ENCODE measurements at places on chromosomes 1 and 21.

GRCh38 chr21:44790368-44790767 is 11.3 kb downstream of the UBE2G2 start:
- no peak overlapping the region for H3K4me3 ChIP-seq
- H3K27ac ChIP-seq = no peak overlapping the region
- no peaks in the 10 kb centered on the region for H3K4me1 ChIP-seq

DNA sequence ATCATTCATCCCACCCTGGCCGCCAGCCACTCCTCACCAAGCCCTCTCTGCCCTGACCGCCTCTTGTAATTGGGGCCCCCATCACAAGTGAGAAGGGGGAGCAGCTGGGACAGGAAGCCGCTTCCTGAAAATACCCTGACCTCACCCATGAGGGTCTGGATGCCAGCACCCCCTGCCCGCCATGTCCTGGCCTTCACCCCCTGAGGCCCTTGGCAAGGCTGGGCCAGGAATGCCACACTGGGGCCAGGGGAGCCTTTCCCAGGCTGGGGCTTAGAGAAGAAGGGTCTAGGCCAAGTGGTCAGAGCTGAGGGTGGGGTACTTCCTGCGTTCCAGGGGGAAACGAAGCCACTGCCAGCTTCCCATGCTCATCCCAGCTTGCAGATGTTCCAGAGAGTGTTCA is 60.5 kb downstream of the TAS1R2 start:
- H3K4me1 ChIP-seq = no peaks in the 10 kb centered on the region
- peaks cover under 1% of the 10 kb centered on the region for H3K27me3 ChIP-seq
- H3K36me3 ChIP-seq = no peaks in the 10 kb centered on the region
- H3K4me3 ChIP-seq = no peak overlapping the region
- no peak overlapping the region for H3K27ac ChIP-seq

GRCh38 chr21:26840912-26841311 is 4.3 kb downstream of the ADAMTS1 start:
- no peaks in the 10 kb centered on the region for H3K4me1 ChIP-seq
- H3K36me3 ChIP-seq = no peaks in the 10 kb centered on the region
- DNase-seq = no peak
- no peaks in the 10 kb centered on the region for H3K27me3 ChIP-seq
- no peak overlapping the region for H3K27ac ChIP-seq

DNA sequence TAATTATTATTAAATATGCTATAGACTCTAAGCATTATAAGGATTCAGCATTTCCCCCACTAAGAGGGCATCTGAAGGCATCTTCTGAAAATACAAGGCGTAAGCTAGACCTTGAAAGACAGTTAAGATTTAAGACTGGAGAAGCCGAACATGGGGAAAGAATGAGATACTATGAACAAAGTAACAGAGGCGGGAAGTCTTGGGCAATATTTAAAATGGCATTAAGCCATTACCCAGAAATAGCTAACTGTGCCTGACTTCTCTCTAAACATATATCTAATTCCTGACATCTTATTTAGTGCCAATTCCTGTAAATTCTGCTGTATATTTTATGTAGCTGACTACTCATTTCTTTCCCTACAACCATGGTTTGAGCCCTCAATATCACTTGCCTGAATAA is 20.9 kb downstream of the DPH5 start:
- H3K27me3 ChIP-seq = no peaks in the 10 kb centered on the region
- H3K4me3 ChIP-seq = no peak overlapping the region
- no peaks in the 10 kb centered on the region for H3K4me1 ChIP-seq

DNA sequence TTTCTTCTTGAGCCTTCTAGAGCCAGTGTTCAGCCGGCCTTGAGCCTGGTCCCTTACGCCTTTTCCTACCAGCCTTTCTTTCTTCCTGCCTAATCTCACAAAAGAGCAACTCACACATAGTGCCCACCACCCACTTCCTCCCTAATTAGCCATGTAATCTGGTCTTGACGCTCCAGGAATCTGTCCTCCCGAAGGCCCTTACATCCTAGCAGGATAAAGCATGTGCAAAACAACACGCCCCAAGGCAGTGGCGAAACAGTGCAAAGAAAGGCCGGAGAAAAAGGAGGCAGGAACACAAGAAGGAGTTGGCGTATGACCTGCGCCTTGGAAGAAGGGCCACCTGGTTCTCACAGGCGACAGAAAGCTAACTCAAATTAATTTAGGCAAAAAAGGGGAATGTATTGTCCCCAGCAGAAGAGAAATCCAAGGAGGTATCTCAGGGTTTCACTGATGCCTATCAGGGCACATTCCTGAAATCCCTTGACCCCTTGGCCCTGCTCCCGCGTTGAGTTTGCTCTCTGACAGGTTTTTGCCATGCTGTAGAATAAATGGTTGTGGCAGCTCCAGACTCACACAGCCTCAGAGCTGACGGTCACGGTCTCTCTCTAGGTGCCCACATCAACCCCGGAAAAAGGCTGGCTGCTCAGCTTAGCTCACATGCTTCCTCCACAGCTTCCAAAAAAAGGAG is 79.0 kb downstream of the ZNF281 start:
- no peaks in the 10 kb centered on the region for H3K36me3 ChIP-seq
- no peaks in the 10 kb centered on the region for H3K4me1 ChIP-seq
- H3K27me3 ChIP-seq = no peaks in the 10 kb centered on the region
- no peak for DNase-seq

All from prostate gland (tissue), 2 donors.